ENCODE measurements at places on chromosomes 16 and 17.

DNA sequence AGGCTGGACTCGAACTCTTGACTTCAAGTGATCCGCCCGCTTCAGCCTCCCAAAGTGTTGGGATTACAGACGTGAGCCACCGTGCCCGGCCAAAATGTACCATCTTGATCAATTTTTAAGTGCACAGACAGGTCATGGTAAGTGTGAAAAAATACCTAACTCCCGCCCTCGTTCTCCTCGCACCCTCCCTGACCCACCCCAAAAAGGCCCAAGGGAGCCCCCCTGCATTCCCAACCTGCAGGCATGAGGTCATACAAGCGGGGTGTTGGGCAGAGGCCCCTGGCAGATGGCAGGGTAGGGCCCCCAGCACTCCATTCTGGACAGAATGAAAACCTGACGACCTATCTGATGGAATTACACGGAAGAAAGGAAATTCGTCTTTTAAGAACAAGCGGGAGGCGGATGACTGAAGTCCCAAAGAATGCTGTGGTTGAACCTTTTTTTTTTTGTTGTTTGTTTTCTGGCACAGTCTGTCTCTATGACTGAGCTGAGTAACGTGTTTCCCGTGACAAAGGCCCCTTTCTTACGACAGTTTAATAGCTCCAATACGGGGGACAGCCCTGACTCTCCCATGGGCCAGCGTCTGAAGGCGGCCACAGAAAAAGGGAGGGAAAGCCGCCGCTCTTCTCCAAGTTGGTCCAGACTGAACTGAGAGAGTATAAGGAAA is 376.4 kb downstream of the SLC39A11 start:
- no peak for DNase-seq

DNA sequence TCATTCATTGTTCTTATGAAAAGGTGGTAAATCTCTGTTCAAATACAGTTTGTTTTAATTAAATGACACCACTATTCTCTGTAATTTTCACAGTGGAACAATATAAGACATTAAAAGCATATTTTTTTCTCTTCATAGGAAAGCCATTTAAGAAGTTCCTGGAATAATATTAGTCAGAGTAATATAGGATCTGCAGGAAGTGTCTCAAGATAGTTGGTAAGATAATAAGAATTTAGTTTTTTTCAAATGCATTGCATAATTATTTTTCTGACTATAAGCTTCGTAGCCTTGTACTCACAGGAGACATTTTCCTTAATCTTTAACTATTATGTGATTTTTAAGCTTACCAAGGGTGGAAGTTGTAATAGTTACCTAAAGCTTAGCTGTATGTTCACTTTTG is 16.9 kb downstream of the STXBP4 start:
- no peak for DNase-seq

DNA sequence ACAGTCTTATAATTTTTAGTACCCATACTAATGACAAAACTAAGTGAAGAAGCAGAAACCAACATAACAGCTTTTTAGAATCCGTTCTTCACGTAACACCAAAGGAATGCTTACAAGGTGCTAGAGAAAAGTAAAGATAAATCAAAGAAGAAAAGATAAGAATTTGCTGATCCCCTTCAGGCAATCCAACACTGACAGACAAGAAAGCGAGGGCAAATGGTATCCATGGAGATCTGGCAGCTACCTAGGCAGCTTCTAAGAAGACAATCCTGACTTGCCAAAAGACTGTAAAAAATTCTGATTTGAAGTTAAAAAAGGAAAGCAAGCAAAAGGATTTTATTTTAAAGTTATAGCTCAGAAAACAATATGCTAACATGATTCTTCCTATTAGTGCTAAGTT is 14.6 kb downstream of the BBS2 start:
- DNase-seq, result no peak

GRCh38 chr16:49608098-49608497 is 234.5 kb downstream of the C16orf78 start:
- no peak for DNase-seq

DNA sequence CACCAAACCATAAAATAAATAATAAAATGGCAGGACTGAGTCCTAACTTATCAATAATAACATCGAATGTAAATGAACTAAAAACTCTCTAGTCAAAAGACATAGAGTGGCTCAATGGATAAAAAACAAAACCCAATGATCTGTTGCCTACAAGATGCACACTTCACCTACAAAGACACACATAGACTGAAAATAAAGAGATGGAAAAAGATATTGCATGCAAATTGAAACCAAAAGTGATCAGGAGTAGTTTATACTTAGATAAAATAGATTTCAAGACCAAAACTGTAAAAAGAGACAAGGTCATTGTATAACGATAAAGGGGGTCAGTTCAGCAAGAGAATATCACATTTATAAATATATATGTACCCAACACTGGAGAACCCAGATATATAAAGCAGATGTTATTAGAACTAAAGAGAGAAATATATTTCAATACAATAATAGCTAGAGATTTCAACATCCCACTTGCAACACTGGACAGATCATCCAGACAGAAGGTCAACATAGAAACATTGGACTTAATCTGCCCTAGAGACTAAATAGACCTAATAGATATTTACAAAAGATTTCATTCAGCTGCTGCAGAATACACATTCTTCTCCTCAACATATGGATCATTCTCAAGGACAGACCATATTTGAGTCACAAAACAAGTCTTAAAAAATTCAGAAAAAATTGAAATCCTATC is 29.8 kb downstream of the SLC47A2 start:
- DNase-seq, result no peak

DNA sequence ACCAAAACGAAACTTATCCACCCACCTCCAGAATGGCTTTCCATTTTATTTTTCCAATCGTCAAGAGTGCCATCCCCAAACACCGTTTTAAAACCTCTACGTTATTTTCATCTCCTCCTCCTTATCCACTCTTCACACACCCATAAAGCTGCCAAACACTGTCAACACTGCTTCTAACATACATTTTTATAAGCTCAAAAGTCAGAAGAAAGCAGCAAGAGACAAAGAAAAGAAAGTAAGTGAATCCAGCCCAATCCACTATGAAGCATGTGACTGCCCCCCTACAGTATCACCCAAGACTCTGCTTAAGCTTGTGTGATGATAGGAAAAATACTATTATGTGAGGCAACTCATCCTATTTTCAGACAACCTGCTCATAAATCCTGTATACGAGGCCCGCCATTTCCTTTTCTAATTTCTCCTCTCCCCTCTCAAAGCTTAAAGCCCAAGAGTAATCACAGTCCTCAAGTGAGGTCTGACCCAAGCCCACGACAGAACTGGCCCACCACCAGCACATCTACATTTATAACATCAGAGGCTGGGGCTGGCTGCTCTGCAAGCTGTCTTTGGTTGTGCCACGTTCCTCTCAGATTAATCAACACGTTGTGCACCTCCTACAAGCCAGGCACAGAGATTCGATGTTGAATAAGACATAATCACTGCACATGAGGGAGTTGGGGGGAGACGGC is 16.3 kb downstream of the USP31 start:
- DNase-seq, result no peak

DNA sequence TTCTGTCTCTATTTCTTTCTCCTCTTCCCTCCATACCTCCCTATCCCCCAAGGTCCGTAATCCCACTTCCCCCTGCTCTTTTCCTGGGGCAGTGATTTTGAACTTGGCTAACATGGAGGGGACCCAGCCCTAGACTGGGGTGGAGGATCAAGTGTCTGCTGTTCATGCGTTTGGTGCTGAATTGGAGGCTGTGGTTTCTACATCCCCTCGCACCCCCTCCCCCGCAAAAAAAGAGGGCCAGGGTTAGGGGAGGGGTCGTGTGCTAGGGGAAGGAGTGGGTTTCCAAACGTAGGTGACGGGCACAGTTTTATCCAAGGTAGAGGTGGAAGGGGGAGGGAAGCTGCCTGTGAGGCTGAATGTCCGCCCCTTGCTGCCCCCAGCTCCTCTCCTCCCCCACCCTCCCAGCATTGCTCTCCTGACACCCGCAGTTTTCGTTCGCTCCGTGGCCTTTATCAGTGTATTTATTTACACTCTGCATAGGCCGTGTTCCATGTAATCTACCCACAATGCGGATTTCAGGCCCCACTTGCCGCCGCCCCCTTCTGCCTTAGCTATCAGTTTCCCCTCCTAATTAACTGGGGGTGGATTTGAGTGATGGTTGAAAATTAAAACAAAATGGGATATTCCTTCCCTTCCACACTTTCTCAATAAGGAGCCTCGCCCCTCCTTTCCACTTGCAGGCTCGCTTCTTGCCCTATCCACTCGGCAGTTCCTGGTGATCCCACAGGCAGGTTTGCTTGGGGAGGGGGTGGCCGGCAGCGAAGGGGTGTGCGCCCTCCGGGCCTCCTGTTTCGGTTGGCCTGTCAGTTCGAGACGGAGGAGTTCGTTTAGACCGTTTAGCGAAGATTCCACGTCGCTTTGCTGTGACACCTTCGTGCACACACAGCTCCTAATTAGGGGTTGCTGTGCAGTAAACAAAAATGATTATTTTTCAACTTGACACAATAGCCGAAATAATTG is 2.0 kb downstream of the GNAO1 start:
- no peak for DNase-seq

GRCh38 chr17:79586131-79586530 is 24.7 kb downstream of the RBFOX3 start:
- DNase-seq, result no peak

GRCh38 chr17:13594762-13595598 is 6.7 kb downstream of the HS3ST3A1 start:
- DNase-seq, result no peak

DNA sequence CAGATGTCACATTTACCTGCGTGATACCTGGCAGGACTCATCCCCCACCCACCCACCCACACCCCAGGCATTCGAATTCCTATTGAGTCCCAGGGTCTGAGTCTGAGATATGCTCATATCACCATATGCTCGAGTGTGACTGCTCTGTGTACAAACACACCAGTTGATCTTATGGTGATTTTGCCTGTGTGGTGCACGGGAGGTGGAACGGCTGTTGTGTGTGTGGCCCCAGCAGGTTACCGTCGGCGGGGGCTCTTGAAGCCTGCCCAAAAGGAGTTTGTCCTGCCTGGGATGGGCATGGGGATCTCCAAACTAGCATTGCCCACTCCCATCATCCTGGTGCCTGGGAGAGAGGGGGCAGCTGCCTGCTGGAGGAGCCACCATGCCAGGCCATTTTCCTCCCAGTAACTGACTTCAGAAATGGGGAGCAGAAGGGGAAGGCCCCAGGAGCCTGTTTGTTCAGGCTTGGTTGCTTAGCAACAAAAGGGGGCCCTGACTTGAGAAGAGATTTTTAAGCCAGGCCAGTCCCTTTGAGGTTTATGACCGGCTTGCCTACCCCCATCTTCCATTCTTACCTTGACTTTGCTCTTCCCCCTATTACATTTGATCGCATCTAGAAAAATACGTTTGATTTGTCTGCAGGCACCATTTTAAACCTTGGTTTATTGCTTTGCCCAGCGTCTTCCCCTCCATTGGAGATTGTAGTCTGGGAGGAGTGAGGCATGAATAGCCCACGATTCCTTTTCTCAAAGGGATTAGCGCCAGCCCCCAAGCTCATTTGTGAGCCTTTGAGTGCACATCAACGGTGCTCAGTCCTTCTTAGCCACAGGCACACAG is 217.7 kb downstream of the CCDC182 start:
- no peak for DNase-seq

GRCh38 chr17:74276051-74276476 is 2.0 kb downstream of the DNAI2 start:
- no peak for DNase-seq

- no peak for DNase-seq
Measured at GRCh38 chr16:58999762-59000161, 265.6 kb upstream of the GOT2 start.

DNA sequence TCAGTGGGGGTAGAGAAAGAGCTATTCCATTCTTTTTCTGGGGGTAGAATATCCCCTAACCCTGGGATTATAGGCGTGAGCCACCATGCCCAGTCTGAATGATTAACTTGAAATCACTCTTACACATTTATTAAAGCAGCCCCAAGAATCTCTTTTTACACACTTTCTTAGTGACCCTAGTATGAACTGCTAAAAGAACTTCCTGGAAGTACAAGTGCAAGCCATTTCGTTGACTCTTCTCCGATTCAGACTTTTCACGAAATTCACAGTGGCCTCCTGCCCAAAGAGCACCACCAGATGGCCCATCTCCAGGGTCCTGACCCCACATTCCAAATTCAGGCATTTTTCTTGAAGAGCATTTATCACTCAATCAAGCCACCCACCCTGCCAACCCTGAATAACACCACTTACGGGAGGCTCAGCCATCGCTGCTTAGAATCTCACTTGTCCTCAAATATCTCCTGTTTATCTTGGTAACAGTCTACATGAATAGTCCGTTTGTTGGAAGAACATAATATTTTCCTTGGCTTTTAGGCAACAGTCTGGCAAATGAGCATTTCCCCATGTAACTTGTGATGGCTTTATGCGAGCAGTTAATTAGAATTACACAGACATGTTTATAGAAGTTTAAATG is 28.0 kb downstream of the ZNF423 start:
- no peak for DNase-seq

DNA sequence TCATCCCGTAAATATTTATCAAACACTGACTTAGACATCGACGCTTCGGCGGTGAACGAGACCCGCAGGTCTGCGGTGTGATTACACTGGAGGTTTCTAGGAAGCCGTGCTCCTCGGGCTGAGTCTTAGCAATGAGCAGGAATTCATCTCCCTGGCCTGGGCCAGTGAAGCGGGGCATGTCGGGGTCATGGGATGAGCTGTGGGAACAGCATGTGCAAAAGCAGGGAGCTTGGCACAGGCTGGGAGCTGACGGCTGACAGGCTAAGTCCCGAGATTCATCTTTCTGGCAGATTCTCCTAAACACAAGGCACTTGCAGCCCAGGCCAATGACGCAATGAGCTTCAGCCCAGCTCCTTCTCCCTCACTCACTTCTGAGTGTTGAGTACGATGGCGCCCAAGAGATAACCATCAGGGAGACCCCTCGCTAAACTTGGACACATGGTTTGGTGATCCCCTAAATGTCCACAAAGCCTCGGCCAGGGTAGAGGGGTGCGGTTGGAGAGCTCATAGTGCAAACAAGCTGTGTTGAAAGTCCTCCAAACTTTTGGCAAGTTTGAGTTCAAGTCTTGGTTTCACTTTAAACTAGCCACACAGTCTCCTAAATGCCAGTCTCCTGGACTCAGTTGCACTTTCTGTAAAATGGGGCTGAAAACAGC is 12.8 kb downstream of the CRISPLD2 start:
- peak; percentile 98 for DNase-seq

- no peak for DNase-seq
Measured at GRCh38 chr16:15765880-15766279, 90.9 kb downstream of the MYH11 start.

DNA sequence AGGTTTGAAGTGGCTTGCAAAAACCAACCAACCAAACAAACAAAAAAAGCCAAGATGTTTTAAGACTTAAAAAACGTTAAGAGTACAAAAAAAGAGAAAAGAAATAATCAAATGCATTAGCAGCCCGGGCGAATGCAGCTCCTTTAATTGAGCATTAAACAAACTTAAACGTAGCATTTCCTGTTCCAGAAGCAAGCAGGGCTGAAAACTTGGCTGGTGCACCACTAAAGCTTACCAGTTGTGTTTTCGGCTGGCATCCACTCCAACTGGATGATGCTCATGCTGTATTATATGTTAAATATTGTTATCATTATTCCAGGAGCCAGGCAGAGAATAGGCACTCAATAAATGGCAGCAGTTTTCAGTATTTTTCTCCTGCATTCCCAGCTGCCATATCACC is 45.1 kb downstream of the IRX6 start:
- no peak for DNase-seq
